ENCODE measurements at places on chromosomes 12 and 14.

- DNase-seq = no peak
Measured at GRCh38 chr14:90610346-90611040, 205.7 kb downstream of the TTC7B start.

GRCh38 chr14:32693114-32693513 is 245.6 kb upstream of the NPAS3 start:
- no peak for DNase-seq

- no peak for DNase-seq
Measured at GRCh38 chr12:115541891-115542421, 735.5 kb downstream of the MED13L start.

DNA sequence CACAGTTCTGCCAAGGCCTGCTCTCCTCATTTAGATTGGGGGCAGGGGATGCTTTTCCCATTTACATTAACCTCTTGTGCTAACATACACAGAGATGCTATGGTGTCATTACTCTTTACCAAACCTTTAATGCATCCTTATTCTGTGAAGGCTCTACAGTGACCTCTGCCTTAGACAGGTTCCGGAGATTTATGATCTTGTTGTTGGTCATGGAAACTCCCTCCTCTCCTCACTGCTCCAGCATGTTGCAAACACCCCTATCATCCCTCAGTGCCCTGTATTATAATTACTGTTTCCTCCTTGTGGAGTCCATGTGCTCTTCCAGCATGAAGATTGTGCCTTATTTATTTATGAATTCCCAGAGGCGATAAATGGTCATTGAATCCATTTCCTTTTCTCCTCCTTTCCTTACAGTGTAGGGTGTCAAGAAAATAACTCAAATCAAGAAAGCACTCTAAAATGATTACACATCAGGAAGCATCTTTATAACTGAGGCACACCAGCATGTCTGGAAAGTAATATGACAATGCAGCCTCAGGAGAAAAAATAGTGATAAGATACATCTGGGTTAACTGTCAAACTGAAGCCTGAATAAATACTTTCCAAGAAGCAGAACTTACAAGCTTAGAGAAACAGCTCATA is 37.8 kb downstream of the RTN1 start:
- no peak for DNase-seq
